NCI-H187 (cell line): ENCODE measurements at places on chromosomes 11 and 22.
A peak's percentile ranks its signal among the peaks of the same experiment; 100 is the strongest.

GRCh38 chr11:68690671-68691401 lies 6.5 kb downstream of the GAL start:
- no peak for DNase-seq

GRCh38 chr22:45562102-45562501 lies 59.4 kb downstream of the FBLN1 start:
- no peak for DNase-seq

DNA sequence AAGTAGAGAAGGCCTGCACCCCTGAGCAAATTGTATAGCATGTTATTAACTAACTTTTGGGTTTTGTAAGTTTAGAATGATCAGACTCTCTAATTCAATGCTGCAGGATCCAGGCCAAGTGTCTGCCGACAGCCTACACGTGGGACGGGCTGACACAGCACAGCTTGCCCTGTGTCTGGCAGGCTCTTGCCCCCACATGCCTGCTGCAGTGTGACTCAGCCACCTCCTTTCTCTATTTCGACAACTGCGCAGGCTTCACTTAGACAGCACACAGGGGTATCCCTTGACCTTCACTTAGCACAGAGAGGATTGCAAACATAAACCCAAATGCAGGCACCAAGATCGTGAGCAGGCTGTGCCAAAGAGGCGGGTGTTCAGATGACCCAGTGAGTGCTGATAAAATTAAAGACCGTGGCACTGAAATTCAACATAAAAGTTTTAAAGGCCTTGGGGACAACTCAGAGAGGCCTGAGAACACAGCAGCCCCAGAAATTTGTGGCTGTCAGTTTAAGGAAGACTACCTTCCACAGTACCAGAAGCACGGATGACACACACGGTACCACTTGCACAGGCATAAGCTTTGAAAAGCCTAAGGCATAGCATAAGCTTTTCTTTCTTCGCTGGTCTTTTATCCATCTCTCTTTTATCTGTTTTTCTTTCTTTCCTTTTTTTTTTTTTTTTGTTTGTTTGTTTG lies 37.8 kb downstream of the SCN3B start:
- DNase-seq = no peak

- no peak for DNase-seq
Observed at GRCh38 chr11:48114740-48115139, 101.9 kb upstream of the OR4B1 start.

- no peak for DNase-seq
Observed at GRCh38 chr11:115780646-115781362, 276.6 kb upstream of the CADM1 start.

DNA sequence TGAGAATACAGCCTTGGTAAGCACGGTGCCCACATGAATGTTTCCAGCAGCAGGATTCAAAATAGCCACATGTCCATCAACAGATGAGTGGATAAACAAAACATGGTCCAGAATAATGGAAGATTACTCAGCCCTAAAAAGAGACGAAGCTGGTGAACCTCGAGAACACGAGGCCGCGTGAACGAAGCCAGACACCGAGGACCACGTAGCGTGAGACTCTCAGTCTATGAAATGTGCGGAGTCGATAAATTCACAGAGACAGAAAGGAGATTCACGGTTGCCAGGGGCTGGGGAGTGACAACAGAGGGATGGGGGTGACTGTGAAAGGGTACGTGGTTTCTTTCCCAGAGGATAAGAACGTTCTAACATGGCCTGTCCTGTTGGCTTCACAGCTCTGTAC lies 2.9 kb upstream of the ASCL2 start:
- DNase-seq = no peak

GRCh38 chr11:2584434-2584811 lies 115.4 kb downstream of the KCNQ1OT1 start:
- DNase-seq = no peak

- DNase-seq = peak; percentile 90
Observed at GRCh38 chr11:11407065-11407762, 54.2 kb upstream of the CSNK2A3 start.

GRCh38 chr22:23868580-23868979 lies 10.9 kb downstream of the SLC2A11 start:
- no peak for DNase-seq

DNA sequence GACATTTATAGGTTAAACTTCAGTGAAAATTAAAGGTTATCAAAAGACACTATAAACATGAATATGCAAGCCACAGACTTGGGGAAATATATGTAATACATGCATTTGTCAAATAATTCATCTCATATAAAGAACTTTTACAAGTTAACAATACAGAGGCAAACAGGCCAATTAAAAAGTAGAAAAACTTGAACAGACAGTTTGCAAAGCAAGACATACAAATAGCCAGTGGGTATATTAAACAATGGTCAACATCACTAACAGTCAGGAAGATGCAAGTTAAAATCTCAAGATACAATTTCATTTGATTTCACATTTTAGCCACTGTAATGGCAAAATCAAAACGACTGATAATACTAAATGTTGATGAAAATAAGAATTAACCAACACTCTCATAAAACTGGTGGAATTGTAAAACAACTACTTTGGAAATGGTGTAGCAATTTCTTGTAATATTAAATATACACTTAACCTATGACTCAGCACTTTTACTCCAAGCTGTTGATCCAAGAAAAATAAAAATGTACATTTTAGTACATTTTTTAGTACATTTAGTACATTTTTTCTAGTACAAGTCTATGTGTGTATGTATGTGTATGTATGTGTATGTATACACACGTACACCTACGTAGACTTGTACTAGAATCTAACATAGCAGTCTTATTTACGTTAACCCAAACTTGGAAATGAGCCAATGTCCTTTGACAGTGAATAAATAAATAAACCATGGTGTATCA lies 62.8 kb downstream of the LRRC74B start:
- DNase-seq = no peak

- no peak for DNase-seq
Observed at GRCh38 chr22:48975886-48976285, 851.8 kb downstream of the BRD1 start.

- no peak for DNase-seq
Observed at GRCh38 chr11:61611309-61611708, 30.4 kb upstream of the SYT7 start.

DNA sequence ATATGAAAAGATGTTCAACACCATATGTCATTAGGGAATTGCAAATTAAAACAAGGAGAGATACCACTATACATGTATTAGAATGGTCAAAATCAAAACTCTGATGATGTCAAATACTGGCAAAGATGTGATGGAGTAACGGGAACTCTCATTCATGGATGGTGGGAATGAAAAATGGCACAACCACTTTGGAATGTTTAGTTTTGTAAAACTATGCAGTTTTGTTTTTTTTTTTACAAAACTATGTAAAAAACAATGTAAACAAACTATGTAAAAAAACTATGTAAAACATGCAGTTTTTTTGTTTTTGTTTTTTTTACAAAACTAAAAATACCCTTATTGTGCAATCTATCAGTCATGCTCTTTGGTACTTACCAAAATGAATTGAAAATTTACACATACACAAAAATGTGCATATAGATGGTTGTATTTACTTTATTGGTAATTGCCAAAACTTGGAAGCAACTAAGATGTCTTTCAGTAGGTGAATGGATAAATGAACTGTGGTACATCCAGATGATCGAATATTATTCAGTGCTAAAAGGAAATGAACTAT lies 5.0 kb upstream of the USP47 start:
- no peak for DNase-seq

DNA sequence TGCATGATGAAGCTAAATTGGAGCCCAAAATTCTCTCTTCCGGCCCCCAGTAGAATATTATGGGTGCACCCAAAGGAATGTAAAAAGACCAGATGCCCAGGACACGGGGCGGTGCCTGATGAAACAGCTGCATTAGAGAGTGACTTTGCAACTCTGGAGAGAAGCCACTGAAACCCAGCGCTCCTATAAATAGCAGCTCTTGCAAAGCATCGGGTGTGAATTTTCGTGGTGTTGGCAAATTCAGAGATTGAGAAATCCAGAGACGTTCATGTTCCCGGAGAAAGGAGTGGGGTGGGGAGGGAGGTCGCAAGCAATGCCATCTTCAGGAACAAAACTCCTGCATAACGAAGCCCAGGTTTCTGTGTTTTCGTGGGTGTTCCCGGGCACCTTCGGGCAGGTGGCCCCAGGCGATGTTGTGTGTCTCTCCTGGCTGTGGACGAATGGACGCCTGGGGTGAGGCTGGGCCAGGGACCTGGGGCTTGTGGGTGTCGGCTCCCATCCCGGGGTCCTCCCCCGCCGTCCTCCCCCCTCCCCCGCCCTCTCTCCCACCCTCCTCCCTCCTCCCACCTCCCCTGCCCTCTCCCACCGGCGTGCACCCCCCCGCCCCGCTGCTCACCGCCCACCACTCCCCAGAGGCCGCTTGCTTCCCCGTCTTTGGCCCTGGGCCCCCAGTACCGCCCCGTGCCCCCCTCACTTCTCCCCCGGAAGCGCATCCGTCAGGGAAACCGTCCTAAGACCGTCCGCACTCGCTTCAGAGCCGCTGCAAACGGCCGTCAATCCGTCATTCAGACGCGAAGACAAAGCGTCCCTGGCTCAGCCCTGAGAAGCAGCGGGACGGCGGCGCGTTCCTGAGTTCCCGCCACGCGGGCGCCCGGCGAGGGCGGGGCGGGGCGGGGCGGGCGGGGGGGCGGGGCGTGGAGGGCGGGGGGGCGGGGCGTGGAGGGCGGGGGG lies 26.7 kb upstream of the TOLLIP start:
- DNase-seq = no peak

GRCh38 chr22:35326854-35327562 lies 27.3 kb downstream of the TOM1 start:
- no peak for DNase-seq

- DNase-seq = no peak
Observed at GRCh38 chr11:114197799-114198500, 98.2 kb upstream of the NNMT start.

DNA sequence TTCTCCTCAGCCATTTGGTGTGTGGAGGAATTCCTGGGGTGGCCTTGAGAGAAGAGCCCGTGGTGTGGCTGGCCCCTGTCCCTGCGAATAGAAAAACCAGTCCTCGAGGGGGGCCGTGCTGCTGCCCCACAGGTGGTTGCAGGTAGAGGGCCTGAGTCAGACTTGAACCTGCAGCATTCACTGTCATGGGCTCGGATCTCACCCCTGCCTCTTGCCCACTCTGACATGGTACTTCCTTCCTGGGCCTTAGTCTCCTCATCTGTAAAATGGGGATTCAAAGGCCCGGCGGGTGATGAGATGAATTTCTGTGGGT lies 19.4 kb downstream of the TRMU start:
- DNase-seq = no peak

- DNase-seq = no peak
Observed at GRCh38 chr11:57501953-57502352, 13.5 kb downstream of the SLC43A1 start.

DNA sequence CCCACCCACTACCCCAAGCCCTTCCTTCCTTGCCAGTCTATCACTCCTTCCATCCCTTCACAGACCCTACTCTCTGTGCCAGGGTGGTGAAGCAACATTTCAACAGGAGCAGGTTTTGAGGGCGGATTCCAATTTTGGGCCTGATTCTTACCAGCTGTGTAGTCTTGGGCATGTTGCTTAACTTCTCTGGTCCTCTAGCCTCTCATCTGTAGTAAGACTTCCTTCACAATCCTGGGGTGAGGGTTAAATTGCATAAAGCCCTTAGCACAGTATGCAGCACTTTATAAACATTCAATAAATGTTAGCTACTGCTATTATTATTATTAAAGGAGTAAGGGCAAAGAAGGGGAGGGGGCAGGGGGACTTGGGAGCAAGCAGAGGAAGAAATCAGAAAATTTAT lies 5.0 kb upstream of the RNF185 start:
- no peak for DNase-seq

DNA sequence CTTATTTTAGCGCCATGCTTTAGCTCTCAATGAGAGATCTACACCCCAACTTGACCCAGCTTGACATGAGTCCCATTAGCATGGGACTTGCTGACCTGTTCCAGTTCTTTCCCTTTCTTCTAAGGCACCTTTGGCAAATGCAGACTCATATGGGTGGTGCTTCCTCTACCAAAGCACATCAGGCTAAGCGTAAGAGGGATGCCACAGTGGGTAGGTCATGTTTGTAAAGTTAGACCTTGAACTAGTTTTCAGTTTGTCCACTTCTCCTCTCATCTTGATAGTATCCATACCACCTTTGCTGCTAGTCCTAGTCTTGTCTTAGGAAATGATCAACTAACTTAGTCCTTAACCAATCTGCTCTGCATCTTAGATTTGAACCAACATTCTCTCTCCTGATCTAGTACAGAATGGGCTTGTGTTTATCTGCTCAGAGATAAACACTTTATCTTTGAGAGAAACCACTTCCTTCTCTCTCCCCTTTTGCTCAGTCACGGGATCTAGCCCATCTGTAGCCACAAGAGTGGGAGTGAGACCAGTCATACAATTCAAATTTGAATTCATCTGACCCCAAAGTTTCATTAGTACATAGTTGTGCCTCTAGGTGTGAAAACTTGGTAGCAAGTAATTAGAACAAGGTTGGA lies 72.1 kb upstream of the CD44 start:
- no peak for DNase-seq

- no peak for DNase-seq
Observed at GRCh38 chr11:28476864-28477263, 368.7 kb downstream of the METTL15 start.

- DNase-seq = no peak
Observed at GRCh38 chr11:64627371-64627770, 36.4 kb downstream of the SLC22A12 start.

GRCh38 chr22:22060200-22061084 lies 77.9 kb upstream of the TOP3B start:
- DNase-seq = peak; percentile 31
